ENCODE measurements at places on chromosomes 11 and 22.

DNA sequence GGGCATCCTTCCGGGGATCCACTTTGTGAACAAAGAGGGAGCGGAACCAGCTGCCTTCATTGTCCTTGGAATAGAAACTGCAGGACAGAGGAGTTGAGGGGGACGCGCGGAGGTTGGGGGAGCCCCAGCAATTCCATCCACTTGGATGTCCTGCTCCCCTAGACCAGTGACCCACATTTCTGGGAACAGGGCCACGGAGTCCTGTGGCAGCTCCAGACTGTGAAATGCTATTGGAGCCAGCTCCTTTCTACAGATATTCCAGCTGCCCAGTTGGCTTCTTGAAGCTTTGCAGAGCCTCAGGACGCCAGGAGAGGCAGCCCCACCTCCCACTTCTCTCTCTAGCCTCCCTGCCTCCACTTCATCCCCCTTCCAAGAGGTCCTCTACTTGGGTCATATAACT, 10.5 kb downstream of the NIPSNAP1 start:
- DNase-seq = no peak

DNA sequence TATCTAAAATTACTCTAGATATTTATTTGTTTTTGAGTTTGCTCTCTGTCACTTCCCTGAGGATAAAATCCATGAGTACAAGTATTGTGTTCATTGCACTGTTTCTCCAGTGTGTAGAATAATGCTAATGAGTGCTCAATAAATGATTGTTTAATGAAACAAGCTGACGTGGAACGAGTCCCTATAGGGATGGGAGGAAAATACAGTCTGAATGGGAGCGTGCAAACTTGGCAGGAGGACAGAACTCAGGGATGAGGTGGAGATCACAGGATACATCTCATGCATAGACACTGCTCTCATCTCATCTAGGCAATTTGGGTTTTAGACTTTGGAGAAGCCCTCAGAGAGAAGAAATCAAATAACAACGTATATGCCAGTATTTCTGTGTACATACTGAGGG, 58.4 kb upstream of the ZC3H12C start:
- no peak for DNase-seq

- no peak for DNase-seq
Observed at GRCh38 chr11:12618743-12619540, 55.3 kb upstream of the TEAD1 start.

- no peak for DNase-seq
Observed at GRCh38 chr22:17152340-17152739, 6.7 kb downstream of the HDHD5 start.

- DNase-seq = peak; percentile 59
Observed at GRCh38 chr22:18078329-18079041, 695 bp downstream of the PEX26 start.

DNA sequence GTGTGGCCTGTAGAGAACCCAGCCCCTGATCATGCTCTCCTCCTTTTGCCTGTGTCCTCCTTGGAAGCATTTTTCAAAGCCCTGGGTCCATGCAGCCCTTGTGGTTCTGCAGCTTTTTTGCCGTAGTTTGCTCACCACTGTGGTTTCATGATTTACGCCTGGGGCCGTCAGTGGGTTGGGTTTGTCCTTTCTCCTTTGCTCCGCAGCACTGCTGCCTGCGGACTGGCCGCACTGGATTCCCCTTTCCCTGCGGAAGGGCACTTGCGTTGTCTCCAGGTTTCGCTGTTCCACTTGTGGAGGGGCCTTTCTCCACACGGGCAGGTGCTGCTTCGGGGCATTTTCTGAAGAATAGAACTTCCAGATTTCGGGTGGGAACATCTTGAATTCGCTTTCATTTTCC, 1260.9 kb downstream of the BRD1 start:
- DNase-seq = no peak

- DNase-seq = peak; percentile 76
Observed at GRCh38 chr22:41532908-41533825, 11.1 kb downstream of the POLR3H start.

DNA sequence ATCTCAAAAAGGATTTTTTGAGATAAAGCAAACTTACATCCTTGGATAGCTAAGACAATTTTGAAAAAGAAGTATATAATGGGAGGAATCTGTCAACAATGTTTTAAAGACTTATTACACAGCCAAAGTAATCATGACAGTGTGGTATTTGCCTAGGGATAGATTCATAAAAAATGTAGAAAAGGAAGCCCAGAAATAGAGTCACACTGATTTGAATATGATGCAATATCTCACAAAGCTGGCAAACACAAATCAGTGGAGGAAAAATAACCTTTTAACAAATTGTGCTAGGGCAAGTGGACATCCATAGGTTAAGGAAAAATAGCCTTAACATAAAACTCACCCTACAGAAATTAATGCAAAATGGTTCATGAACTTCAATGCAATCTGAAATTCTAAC, 6.0 kb downstream of the XKR3 start:
- no peak for DNase-seq

GRCh38 chr11:330307-330693, 9.6 kb upstream of the IFITM3 start:
- DNase-seq = no peak

DNA sequence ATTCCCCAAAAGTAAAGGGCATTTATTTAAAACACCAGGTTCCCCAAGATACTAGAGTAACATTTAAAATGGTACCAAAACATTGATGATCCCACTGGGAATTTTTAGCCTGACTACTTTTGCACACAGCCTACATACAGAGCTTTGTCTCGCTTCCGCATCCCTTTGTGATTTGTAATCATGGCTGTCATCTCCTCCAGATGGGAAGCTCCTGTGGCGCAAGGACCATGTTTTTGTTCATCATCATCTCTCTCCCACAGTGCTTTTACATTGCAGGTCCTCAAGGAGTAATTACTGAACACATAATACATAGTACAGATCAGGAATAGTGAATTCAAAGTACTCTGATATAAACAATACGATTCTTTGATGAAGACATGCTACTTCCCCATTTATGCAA, 231.2 kb upstream of the MTNR1B start:
- no peak for DNase-seq

GRCh38 chr22:31289344-31289743, 2.9 kb downstream of the PIK3IP1 start:
- DNase-seq = no peak

DNA sequence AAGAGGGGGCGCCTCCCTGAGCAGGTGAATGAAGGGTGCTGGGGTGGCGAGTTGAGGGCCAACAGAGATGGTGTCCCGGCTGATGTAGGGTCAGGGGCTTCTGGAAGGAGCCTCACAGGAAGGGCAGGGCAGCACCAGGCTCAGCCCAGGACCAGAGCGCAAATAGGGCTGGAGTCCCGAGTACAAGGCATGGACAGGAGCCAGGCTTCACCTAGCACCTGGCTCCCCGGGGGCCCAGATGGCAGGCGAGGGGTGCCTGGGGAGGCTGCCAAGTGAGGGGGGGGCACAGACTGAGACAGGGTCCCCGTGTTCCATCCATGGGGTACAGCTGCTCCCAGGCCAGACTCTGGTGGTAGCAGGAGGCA, 105.8 kb downstream of the KCNQ1 start:
- DNase-seq = no peak

DNA sequence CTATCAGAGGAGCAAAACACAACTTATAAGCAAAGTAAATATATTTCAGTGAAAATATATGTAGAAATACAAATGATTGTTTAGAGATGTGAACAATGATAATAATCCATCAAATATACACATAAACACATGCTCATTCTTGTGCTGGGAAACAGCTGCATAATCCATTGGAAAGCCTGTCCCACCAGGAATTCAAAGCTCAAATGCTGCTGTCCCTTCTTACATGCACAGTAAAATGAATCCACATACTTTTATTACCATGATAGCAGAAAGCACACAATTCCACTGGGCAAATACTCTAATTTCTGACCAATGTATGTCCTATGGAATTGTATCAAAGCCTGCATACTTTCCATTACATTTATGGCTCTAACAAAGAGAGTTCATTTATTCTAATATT, 44.5 kb downstream of the SOX6 start:
- no peak for DNase-seq

DNA sequence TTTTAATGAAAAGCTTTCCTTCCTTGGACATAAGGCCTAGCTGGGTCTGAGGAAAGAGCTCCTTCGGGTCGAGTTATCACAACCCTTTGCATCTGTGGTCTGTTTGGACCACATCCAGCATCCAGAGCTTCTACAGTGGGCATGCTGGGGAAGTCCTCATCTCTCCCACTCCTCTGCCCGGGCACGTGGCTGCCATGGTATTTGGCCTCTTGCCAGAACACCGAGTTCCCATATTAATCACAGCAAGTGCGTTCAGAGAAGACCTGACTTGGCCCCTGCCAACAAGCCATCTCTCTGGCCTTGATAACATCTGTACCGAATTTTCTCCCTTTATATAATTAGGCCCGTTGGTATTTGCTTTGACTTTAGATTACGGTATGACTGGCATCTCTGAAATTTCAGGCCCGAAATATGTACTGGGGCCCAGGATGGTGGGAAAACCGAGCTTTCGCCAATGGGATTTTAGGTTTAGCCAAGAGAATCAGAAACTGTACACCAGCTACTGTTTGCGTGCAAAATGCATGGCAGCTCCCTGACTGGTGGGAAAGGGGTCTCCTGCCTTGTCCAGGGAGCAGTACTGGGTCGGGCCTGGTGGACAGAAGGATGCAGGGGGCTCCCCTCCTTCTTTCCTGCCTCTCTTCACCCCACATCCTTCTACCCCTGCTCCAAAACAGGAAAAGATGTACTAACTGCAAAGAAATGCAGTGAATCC, 90.0 kb downstream of the MICAL2 start:
- DNase-seq = peak; percentile 73

DNA sequence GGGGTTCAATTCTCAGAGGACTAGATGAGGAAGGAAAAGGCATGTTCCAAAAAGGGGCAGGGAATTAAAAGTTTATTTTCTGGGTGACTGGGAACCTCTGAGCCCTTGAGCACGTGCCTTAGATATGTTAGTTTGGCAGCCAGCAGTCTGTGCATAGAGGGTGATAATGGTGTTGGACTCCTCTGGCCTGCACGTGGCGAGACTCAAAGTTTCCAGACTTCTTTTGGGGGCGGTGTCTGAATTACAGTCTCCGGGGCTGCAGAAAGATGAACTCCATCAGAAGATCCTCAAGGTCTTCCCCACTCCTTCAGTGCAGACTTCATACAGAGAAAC, 861 bp upstream of the ZNRF3 start:
- no peak for DNase-seq

- DNase-seq = peak; percentile 58
Observed at GRCh38 chr22:37472418-37473006, 13.7 kb downstream of the MFNG start.

GRCh38 chr22:47127441-47127871, 365.0 kb downstream of the TBC1D22A start:
- no peak for DNase-seq

GRCh38 chr11:14519597-14519916, 629 bp downstream of the PSMA1 start:
- DNase-seq = peak; percentile 52

DNA sequence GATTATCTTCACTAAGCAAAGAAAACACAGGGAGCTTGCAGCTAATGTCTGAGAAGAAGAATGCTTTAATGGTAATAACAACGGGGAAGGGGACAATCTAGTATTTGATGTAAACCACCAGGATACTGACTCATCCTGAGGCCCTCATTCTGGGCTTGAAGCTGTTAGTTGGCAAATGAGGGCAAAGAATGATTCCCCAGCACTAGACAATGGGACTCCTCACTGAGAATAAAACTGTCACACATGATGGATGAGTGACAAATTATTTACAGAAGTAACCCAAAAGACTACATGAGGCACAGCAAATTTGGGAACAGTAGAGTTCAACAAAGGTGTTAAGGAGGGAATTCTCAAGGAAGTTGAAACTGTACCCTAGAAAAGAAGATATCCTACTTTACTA, 76.3 kb downstream of the FAM168A start:
- DNase-seq = peak; percentile 47

DNA sequence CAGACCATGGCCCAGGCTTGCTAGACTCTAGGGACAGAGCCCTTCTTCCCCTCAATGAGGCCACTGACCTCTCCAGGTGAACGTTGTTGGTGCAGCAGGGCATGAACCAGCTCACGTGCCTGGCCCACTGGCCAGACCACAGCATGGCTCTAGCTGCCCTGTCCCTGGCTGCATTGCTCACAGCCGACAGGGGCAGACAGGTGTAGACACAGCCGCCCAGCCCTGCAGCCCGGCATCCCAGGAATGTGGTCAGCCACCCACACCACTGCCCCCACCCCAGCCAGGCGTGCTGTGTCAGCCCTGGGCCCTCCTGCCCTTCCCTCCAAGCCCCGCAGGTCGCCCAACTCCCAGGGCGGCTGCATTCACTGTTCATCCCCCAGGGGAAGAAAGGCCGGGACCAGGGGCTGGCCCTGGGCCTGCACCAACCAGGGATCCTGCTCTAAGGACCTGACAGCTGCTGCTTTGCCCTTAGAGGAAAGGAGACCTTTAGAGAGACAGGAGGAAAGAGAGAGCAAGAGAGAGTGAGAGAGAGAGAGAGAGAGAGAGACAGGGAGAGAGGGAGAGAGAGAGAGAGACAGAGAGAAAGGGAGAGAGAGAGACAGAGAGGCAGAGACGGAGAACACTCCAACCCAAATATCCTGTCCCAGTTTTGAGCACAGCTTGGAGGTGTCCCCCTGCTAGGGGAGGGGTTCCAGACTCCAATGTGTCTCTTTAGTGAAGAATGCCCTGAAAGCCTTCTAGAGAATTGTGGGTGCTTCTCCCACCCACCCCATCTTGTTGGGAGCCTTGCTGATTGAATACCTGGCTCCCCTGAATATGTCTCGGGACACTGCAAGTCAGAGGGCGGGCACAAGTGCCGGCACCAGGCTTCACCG, 44.2 kb upstream of the LINC01488 start:
- DNase-seq = no peak

GRCh38 chr11:8440649-8441048, 153.4 kb downstream of the STK33 start:
- no peak for DNase-seq

DNA sequence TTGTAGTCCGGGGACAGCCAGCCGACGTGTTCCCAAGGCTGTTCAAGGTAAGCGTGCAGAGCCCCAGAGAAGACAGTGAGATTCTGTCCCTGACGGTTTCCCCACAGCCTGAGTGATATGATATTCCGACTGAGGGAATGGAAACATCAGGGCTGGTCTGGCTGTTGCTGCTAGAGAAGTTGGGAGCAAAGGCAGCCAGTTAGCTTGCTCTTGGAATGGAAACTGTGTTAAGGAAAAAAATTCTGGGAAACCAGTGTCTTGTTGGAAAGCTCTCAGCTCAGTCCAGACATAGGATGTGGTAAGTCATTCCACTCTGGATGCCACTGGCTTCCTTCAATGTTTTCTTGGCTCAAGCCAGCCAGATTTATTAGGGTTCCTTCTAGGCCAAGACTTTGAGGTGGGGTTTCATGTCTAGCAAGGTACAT, 8.8 kb downstream of the CRY2 start:
- peak; percentile 31 for DNase-seq

DNA sequence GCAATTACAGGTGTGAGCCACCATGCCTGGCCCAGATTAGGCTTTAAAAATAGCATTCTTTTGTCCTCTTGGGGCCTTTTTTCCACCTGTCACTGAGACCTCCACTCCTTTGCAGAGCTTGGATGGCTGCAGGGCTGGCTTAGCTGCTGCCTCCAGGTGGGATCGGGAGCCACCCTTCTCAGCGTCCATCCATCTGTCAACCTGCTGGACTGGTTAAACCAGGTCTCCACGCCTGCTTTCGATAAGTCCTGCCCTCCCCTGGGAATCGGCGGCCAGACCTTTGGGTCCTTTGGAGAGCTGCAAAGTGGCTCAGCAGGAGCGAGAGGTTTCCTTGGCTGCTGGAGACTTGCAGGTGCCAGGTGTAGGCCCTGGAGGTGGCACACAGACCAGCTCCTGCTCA, 23.4 kb upstream of the GRAMD4 start:
- DNase-seq = no peak

- DNase-seq = no peak
Observed at GRCh38 chr11:1194231-1194976, 28.5 kb upstream of the MUC5B start.

Data from foreskin fibroblast (primary cell).